SW 1271 (cell line): ENCODE measurements at places on chromosomes 11 and 22.

GRCh38 chr22:27110665-27111451, 453.5 kb downstream of the MIAT start:
- DNase-seq: peak; percentile 42

DNA sequence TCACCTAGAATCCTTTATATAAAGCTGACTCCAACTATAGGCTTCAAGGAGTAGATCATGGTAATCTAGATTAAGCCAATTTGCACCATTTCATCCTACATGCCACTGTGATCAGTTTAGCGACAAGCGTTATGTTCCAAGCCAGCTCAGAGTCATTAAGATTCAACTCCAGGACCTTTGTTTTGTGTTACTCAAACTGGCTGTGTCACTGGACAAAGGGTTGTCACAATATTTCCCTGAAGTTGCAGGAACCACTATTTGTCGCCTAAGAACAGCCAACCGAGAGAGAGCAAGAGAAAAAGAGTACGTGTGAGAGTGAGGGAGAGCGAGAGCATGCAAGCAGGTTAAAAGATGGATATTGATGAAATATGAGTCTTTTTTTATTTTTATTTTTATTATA, 104.8 kb downstream of the USP35 start:
- DNase-seq: no peak

- DNase-seq: no peak
These were observed 127.2 kb upstream of the SYT13 start for GRCh38 chr11:45413156-45413858.

GRCh38 chr11:21814169-21814568, 378.7 kb upstream of the ANO5 start:
- DNase-seq: no peak

- DNase-seq: no peak
These were observed 36.3 kb upstream of the IGSF9B start for GRCh38 chr11:133993107-133993506.

GRCh38 chr22:50576806-50577696, 1.2 kb downstream of the CPT1B start:
- no peak for DNase-seq
